ENCODE measurements at places on chromosomes 2 and 18.

DNA sequence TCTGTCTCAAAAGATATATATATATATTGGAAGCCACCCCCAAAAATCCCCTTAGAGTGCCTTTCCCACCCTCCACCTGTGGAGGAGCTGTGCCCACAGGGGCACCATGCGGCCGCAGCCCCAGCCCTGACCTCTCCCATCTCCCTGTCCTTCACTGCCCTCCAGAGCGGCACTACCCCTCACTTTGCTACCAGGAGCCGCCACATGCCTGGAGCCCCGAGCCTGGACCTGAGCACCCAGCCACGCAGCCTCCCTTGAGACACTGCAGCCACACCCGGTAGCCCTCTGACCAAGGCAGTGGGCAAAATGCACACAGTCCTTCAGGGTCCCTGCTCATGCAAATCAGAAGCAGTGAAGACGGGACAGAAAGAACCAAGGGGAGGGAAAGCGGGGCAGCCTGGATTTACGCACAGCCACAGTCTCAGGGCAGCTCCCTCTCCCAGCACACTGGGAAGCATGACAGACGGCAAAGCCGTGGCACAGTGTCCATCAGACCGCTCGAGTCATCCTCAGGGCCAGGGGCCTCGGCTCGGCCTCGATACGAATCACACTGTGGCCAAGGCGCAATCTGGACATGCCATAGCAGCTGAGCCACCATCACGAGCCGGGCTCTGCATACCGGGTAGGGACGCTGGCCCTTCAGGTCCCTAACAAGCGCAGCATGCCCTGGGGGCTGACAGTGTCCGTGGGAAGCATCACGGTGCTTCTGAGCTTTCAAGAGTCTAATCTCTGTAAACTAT, 10.1 kb downstream of the HDAC4 start:
- DNase-seq, result no peak

DNA sequence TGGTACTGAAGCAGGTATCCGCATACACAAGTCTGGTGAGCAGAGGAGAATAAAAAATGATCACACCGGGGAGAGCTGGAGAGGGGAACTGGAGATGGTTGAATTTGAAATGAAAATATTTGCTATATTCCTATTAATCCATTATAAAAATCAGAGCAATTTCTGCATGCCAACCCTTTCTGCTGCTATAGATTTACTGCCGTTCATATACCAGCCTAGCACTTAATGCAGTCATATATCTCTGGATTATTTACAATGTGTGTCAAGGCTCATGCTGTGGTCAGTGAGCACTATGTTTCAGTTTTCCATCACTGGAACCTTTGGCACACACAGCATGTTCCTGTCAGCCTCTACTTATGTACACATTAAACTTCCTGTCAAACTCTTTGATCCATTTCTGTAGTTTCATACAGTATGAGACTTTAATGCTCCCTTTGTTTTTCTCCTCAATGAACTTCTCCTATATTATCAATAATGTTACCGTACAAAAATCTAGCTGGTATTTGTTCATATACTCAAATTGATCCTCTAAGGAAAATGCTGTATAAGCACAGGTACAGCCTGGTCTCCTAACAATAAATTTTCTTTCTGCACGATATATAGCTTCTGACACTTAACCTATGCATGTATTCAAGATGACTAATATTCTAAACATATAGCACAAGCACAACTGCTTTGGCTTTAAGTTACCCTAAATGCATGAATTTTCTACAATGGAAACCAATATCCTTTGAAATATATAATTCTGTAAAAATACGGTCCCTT, 36.7 kb downstream of the FANCL start:
- DNase-seq, result no peak

DNA sequence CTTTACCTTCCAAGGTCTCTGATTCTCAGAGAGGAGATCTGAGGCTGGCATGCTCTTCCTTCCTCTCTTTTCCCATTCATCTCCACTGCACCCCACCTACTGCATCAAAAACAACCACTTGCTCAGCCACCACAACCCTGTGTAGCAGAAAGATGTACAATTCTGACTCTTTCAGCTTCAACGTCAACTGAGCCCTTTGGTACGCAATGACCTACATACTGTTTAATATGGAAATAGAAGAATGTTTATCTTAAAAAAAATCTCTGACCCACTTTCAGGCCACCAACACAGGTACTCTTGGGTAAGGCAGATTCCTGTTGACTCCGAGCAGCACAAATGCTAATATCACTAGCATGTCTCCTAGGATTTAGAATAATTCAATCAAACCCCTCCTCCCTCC, 76.2 kb upstream of the AFF3 start:
- no peak for DNase-seq

DNA sequence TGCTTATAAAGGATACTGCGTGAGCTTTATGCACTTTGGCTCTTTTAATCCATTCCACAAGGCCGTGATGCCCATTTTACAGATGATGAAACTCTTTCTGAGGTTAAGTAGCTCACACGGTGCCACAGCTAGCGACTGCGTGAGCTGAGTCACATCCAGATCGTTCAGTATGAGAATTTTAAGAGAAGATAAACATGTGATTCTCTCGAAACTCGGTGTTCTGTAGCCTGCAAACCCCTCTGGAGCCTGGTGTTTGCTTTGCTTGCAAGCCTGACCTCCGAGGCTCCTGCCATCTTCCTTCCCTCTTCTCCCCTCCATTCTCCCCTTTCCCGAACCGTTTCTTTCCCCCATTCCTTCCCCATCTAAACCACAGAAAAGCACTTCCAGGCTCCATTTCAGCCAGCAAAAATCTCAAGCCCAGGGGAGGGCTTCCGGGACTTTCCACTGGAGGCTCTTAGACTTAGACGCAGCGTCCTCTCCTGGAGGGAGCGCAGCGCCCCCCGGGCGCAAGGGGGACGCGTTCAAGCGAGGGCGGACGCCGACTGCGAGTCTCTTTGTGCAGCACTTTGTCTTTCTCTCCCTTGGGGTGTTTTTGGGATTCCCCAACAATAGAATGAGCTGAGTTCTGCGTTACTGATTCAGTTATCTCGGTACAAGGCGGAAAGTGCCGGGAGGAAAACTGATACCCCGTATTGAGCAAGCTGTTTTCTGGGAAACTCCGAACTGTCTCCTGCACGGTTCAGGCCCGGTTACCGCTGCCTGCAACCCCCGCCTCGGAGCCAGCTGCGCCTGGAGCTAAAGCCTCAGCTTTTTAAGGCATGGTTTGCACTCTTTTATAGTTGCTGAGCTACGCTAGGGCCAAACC, 38.0 kb downstream of the CYP1B1 start:
- DNase-seq, result no peak

GRCh38 chr2:166106431-166107015, 21.3 kb downstream of the SCN1A start:
- DNase-seq, result no peak

GRCh38 chr2:235852526-235852920, 315.7 kb downstream of the GBX2 start:
- no peak for DNase-seq

DNA sequence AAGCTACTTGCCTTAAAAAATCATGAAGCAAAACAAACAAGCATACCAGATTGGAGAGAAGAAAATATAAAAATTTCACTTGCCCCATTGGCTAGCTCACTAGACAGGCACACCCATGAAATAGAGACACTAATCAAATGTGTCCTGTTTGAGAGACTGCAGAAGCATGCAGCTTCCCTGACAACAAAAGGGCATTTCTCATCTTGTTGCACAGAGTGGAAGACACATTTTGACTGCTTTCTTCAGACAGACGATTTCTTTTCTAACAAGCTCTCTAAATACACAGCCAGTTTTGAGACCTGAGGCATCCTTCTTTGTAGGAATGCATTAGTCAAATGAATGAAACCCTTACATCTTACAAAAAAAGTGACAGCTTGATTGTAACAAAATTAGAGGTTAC, 1558.6 kb upstream of the NXPH2 start:
- DNase-seq, result no peak

- DNase-seq, result no peak
Measured at GRCh38 chr2:121480826-121481225, 49.9 kb upstream of the RNU4ATAC start.

- DNase-seq, result no peak
Measured at GRCh38 chr18:51430538-51430937, 233.1 kb upstream of the MEX3C start.

DNA sequence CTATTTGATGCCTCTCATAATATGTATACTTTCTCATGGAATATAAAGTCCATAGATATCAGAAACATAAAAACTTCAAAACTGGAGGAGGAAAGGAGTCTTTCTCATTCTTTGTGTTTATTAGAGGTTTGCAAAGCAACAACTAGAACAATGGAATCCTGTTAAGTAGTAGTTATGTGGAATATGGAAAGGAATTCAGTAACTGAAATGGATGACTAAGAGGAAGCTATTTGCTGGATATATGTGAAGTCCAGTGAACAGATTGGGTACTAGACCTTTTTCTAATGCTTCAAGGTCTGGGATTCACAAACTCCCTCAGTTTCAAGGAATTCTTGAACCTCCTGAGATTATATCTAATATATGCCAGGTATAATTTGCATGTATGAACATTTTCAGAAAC, 353.6 kb upstream of the FANCL start:
- DNase-seq, result no peak

DNA sequence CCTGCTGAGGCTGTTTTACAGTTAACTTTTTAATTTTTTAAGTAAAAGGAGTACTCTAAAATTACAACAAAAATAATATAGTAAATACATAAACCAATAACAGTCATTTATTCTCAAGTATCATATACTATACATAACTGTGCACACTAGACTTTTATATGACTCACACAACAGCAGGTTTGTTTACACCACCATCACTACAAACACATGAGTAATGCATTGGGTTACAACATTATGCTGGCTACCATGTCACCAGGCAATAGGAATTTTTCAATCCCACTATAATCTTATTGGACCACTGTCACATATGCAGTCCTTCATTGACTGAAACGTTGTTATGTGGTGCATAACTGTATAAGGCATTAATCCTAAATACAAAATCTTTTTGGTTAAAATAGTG, 42.5 kb downstream of the RASGRP3 start:
- no peak for DNase-seq

DNA sequence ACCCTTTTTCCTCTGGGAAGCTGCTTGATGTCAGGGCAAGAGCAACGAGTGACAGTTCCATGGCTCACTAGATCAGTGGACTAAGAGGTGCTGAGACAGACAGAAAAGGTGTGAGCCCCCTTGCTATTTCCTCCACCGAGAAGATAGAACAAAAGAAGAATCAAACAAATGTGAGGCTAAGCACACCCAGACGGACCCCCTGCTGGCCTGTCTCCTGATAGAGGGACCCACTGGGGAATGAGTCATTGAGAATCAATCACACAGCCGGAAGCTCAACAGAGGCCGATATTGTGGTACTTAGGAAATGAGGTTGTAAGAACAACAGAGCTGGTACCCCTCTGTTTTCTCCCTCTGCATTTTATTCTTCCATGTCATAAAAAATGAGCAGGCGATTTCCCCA, 89.8 kb upstream of the TEX51 start:
- DNase-seq, result no peak

- no peak for DNase-seq
Measured at GRCh38 chr2:45833301-45833967, 182.0 kb downstream of the PRKCE start.

DNA sequence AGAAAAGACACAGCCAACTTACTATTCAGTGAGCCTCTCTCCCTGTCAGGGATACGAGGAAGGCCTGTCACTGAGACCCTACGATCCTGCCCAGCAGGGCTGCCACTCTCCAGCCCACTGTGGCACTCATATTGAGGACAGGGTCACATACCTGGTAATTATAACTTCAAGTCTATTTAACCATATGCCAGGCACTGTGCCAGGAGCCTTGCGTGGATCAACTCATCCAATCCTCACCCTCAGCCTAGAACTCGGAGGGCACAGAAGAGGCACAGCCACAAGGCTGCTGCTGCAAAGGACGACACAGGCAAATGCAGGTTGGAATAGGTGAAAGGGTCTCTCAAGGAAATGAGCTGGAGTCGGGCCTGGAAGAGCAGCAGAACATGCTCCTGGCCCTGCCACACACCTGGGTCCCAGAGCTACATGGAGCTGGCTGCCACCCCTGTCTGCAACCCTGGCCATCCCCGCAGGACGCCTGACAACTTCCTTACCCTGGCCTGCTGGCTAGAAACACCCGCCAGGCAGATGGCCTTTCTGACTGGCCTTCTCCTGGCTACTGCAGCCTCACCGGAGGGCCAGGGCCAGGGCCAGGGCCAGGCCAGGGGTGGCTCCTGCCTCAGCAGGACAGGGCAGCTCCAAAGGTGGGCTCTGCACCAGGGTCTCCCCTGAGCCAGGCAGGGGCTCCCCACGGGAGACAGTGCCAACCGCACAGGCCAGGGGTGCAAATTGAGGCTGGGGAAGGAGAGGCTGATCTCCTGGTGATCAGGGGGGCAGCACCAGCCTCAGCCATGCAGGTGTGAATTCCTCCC, 32.1 kb upstream of the SLC66A3 start:
- DNase-seq, result no peak

GRCh38 chr2:7924023-7924762, 757.7 kb upstream of the ID2 start:
- DNase-seq, result no peak

GRCh38 chr2:71155846-71156245, 25.4 kb downstream of the MPHOSPH10 start:
- DNase-seq, result no peak

DNA sequence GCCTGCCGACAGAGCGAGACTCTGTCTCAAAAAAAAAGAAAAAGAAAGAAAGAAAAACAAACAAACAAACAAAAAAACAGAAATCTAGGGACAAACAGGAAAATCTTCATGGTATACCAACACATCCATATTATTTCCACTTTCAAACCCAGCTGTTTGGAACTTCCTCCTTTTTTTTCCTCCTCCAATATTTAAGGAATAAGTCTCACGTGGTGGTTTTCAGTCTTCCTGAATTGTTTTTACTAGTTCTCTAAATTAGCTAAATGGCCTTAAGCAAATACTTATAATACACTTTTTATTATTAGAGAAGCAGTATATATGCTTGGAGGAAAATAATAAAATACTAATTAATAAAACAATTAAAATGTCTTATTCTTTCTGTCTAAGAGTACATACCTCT, 48.7 kb upstream of the GLS start:
- no peak for DNase-seq

DNA sequence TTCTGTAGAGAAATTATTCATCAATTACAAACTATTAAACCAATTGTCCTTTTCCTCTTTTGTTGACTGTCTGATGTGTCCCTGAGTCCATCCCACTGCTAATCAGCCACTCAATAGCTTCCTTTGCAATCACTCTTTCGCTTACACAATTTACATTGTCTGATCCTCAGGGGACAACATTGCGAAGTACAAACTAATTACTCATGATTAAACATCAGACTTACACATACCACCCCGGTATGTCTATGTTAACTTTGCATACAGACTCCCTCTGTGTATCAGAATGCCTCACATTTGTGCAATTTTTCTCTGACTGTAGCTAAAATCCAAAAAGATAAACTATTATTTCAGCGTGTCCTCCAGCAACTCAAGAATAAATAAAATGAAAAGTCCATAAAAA, 264.4 kb upstream of the REV1 start:
- DNase-seq, result no peak
